Activated T-helper 2 cell treated with anti-CD3 and anti-CD28 coated beads, Interferon-gamma antibody, Interleukin-2, Interleukin-4, amounts not matched to agents 10 μg/mL and 5 μg/mL and 100 μg/mL, durations not matched to agents 14 hours and 24 hours and 36 hours (primary cell): ENCODE measurements at places on chromosomes 4 and X.

DNA sequence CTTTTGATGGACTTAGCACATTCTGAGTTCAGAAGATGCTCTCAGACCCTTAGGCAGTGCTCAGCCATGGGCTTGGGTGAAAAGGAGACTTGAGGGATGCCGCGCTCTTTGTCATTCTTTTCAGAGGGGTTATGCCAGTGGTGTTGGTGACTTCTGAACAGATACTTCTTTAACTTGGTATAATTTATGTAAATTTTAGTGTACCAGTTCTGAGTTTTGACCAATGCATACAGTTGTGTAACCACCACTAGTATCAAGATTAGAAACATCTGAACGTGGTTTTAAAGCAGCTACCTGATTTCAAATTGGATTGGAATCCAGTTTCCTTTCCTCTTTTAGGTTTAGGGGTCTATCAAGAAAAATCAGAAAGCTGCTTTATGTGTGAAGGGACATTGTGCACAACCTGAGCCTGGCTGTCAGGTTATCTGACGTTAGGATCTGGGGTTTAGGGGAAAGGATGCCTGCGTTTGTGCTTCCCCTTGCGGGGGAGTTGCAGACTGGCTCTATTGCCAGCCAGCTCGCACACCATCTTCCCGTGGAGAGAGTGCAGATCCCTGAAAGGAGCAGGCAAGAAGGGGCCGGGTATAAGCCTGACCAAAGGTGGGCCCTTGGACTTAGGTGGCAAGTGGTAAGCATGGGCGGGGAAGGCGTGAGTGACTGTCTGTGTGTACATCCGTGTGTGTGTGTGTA, 19.0 kb downstream of the SMS start:
- no peak for DNase-seq

DNA sequence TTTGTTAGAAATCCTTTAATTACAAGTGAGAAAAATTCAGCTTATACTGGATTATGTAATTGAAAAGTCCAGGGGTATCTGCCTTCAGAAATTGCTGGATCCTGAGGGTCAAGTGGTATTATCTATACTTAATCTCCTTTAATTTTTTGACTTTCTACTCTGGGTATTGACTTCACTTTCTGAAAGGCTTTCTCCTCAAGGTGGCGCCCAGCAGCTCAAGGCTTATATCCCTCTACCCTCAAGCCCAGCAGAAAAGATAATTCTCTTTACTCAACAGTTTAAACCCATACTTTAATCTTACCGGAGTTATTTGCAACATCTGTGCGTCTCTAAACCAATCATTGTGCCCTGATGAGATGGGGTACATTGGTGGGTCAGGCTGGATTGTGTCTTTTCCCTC, 129.5 kb downstream of the LARP7 start:
- DNase-seq = no peak

GRCh38 chrX:30580641-30581040, 3.1 kb upstream of the TASL start:
- DNase-seq = no peak

GRCh38 chrX:110414679-110415439, 56.2 kb downstream of the RTL9 start:
- no peak for DNase-seq

DNA sequence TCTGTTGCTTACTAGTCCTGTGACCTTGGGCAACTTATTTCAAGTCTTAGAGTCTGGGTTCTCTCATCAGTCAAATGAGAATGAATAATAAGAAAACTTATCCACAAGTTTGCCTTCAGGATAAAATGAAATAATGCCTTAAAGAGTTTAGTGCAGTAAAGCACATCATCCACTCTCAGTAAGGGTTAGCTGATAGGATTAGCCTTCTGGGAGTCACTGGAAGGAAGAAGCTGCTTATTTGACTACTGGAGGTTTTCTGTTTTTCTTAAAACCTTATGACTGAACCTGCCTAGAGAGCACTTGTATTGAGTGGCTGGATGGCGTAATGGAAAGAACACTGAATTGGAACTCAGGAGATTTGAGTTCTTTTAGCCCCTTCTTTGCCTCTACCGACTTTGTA, 1.8 kb downstream of the RNF128 start:
- DNase-seq = no peak

DNA sequence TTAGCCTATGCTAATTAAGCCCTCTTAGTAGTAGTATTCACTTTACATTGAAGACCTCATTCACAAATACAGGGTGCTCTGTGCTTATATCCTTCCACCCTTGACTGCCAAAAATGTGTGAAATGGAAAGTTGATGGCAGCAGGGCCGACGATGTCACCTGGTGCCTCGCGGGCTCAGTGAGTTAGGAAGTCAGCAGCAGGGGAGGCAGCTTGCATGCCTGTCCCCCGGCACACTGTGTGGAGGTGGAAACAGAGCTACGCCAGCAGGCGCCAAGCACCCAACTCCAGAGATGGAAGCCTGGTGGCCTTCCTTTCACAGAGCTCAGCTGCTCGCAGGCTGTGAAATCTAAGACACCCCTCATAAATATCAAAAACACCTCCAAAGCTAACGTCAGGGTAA, 8.4 kb downstream of the MSL3 start:
- DNase-seq = no peak

DNA sequence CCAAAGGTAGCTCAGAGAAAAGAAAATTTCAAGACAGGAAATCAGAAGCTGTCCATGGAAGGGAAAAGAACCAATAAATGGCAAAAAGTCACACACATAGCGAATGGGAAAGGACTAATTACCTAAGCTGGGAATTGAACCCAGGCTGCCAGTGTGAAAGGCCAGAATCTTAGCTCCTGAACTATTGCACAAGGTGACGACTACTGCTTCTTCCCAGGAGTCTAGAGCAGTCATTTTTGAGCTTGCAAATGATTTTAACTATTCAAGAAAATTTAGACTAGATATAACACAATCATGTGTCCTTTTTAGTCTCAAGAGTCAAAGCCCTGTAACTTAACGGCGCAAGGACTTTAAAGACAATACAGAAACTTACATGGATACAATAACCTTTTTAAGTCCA, 34.1 kb upstream of the ZNF81 start:
- DNase-seq = no peak

GRCh38 chr4:7398104-7398423, 36.7 kb downstream of the PSAPL1 start:
- DNase-seq = no peak

DNA sequence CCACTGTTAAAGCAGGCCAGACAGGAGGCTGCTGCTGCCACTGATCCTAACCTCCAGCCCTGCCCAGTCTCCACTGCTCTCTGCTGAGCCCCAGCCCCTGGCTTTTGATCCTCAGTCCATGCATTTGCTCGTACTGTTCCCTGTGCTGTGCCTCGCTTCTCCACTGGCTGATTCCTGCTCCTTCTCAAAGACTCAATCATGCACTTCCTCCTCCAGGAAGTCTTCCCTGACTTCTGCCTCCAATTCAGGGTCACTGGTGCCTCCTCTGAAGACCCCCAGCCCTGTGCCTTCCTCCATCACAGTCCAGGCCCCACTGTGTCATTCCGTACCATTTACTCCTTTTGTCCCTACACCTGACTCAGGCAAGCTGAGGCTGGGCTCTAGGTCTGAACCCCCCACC, 230.6 kb upstream of the PSAPL1 start:
- DNase-seq = no peak

GRCh38 chr4:15495621-15496020, 25.9 kb downstream of the CC2D2A start:
- no peak for DNase-seq

DNA sequence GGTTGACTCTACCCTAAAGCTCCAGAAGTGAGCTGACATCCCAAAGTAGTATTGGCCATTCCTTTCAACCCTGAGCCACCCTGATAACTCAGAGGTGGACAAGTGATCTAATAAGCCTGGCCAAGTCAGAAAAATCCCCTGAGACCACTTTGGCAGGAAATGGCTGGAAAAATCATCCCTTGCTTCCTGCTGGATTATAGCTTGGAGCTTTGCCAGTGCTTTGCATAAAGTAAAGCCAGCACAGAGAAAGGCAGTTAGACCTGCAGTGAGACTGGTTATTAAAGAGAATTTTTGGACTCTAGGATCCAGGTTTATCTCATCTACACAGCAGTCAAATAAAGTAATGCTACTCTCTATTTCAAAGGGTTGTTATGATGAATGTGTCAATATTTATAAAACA, 6.4 kb downstream of the CXCL3 start:
- no peak for DNase-seq

GRCh38 chrX:23765449-23765848, 17.5 kb upstream of the SAT1 start:
- no peak for DNase-seq

GRCh38 chr4:162061214-162061613, 102.6 kb downstream of the FSTL5 start:
- no peak for DNase-seq

GRCh38 chr4:27173280-27173679, 312.6 kb downstream of the STIM2 start:
- no peak for DNase-seq

DNA sequence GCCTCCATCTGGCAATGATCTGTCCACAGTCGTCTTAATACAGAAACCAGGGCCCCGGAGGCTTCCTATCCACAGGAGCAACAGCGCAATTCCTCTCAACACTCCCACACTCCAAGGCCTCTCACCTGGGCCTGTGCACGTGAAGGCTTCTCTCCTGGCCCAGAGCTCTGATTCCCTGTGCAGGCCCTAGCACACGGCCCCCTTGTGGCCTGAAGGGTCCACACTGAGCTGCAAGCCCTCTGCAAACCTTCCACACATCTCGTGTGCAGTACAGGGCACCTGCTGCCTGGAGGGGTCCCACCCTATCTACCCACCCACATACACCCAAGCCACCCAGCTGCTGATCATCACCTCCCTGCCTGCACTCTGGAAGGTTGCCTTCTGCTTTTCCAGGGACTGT, 150.1 kb upstream of the NUDT10 start:
- no peak for DNase-seq
